ENCODE measurements at places on chromosomes 6 and 20. TPM values are rescaled to one million over a fixed set of nuclear protein-coding genes. Genes with fewer than 3 reads are reported as not detected.

- DNase-seq: no peak
These were observed 1.9 kb downstream of the NOL7 start for GRCh38 chr6:13617066-13617465.

PPP1R14C gene
- not detected for total RNA-seq

THBS2 gene
- total RNA-seq: not detected

DNA sequence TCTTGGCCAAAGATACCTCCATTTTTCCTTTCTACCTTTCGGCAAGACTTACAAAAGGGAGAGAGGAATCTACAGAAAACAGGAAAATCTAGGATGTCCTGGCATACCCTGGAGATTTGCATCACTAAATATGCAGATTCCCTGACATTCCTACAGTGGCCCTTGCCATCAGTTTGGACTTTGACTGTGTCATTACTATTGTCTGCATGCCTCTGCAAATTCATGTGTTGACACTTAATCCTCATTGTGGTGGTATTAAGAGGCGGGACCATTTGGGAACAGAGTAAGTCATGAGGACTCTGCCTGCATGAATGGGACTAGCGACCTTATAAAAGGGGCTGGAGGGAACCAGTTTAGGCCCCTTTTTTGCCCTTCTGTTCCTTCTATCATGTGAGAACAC is 50.5 kb upstream of the DTNBP1 start:
- no peak for DNase-seq

POM121L2 gene
- not detected for total RNA-seq

GRCh38 chr20:13756551-13756950 is 28.2 kb downstream of the ESF1 start:
- DNase-seq: no peak

GRCh38 chr6:82246370-82246769 is 1.2 kb downstream of the IBTK start:
- no peak for DNase-seq

GRCh38 chr6:1825277-1825676 is 215.6 kb downstream of the FOXC1 start:
- no peak for DNase-seq

DNA sequence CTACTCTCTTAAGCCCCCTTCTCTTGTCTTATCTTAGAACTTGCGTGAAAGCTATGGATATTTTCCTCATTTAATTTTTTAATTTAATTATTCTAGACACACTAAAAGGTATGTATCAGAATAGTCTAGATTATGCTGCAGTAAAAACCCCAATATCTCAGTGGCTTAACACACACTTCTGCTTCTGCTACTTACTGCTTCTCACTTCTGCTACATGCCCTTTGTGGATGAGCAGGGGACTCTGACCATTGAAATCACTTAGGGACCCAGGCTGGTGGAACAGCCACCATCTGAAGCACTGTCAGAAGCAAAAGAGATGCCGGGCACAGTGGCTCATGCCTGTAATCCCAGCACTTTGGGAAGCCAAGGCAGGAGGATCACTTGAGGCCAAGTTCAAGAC is 27.2 kb upstream of the SCUBE3 start:
- DNase-seq: no peak

GRCh38 chr20:24630486-24631172 is 161.2 kb downstream of the SYNDIG1 start:
- DNase-seq: no peak

- peak; percentile 55 for DNase-seq
These were observed 518.6 kb downstream of the BMP2 start for GRCh38 chr20:7285918-7286556.

DYNLT2 gene
- 3.1 TPM for total RNA-seq

DNA sequence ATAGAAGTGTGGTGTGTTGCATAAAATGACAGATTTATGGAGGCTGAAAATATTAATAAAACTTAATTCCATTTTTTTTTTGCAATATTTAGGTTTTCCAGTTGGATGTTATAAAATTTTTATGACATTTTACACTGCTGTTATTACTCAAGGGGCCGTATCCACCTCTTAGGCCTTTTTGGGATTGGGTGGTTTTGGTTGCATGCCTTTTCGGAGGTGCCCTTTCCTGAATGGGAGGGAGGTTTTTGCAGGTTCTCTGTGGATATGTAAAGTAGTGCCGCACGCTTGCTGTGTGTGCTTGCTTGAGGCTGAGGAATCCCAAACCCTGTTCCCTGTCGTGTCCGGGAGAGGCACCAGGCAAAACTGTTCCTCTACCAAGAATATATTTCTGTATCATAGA is 6.8 kb downstream of the ARID1B start:
- no peak for DNase-seq

GRCh38 chr6:83193747-83194566 is 800 bp downstream of the RWDD2A start:
- DNase-seq: peak; percentile 25

GRCh38 chr6:130825772-130826441 is 1.3 kb upstream of the SMLR1 start:
- DNase-seq: no peak

GRCh38 chr6:72245565-72245964 is 359.2 kb downstream of the RIMS1 start:
- no peak for DNase-seq

MATN4 gene
- total RNA-seq: 1.0 TPM

DNA sequence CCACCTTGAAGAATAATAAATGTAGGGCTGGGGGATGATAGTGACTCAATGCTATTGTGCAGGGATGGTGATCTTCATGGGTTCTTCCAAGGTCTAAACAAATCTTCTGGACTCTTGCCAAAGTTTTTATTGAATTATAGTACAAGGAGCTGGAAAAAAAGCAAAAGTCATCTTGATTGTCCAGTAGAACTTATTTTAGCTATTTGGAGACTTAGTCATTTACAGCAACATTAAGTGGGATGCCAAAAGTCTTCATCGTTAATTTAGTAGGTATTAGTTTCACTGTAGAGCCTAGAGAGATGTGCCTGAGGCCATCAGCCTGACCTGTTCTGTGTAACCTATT is 212.9 kb upstream of the TBX18 start:
- DNase-seq: no peak

RFX6 gene
- total RNA-seq: not detected

DNA sequence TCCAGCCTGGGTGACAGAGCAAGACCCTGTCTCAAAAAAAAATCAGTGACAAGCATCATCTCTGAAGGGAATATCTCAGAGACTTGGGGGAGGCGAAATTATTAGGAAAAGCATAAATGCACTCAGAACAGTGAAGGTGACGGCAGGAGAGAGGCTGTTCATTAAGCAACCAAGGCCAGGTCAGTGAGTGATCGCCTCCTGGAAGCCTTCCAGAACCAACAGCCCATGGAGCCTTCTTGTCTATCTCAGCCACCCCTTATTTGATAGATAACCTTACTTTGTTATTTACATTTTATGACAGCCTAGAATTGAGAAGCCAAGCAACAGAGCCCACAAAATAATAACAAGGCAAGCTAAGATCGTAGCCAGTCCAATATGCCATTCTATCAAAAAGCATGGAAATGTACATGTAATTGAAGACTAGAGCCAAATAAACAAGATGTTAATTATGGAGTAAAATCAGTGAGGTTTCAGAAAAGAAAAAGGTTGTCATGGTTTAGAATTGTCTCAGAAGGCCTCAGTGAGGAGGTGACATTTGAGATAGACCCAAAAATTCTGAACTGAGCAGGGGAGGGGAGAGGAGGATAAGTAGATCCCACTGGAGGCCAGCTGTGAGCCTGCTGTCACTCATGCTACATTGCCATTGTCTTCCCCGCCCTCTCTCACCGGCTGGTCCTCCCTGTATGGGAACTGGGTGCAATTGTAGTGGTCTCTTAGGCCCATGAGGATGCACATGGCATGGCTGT is 17.8 kb downstream of the BNIP5 start:
- no peak for DNase-seq

DNA sequence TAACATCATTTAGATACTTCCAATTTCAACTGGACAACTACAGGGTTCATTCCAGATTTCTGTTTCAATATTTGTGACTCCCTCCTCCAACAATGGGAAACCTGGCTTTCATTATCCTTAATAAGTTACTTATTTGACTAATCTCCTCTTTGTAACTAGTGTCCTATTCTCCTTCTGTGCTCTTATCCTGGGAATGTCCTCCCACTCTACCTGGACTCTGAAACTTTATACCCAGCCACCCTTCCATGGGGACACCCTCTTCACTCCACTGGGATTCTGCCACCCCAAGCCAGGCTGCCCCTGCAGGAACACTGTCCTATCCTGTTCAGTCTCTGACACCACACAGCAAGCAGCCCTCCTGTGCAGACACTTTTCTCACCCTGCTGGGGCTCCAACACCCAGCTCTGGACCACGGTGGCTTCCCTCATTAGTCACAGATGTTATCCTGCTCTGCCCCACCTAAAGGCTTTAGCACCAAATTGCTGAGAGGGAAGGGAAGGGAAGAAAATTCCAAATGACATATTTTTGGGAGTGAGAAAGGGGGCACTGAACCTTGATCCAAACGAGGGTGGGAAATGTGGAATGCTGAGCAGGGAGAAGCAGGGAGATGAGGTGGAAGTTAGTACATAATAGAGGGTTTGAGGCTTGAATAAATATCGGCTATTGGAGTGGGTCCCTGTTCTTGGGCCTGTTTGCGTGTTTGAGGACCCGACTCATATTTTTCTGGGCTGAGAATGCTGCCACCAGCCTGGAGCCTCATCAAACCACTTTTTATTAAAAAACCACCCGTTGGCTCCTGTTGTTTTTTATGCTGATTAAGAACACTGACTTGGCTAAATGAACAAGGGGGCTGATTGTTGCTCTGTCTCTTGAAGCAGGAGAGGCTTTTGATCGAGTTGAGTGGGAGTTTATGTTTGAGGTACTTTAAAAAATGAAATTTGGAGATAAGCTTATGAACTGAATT is 54.0 kb upstream of the AKIRIN2 start:
- no peak for DNase-seq

DNA sequence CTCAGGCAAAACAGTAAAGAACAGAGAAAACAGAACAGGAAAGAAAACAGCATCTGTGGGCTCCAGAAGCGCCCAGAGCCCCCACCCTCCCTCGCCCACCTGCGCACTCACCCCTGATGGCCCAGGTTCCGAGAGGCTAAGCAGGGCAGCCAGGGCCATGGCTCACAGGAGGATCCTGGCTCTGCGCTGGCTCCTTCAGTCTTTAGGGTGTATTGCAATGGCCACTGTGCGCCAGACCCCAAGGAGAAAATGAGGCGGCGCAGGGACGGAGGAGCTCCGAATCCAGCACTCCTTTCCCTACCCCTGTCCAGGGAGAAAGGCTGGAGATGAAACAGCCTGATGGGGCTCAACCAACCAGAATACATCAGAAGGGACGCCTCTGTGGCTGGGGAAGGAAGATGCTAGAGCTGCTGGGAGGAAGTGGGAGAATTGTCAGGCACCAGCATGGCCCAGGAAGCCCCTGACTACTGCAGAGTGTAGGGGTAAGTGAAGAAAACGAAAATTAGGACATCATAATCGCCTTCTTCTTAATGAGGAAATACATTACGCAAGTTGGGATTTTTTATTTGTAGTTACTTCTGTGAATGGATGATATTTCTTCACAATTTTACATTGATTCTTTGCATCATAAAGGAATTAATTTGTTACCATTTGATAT is 49.0 kb downstream of the COL11A2 start:
- DNase-seq: no peak

FAM209B gene
- 0.95 TPM for total RNA-seq

SLC22A23 gene
- total RNA-seq: 1.3 TPM

BTBD3 gene
- total RNA-seq: 7.2 TPM

SLC17A1 gene
- not detected for total RNA-seq

DNA sequence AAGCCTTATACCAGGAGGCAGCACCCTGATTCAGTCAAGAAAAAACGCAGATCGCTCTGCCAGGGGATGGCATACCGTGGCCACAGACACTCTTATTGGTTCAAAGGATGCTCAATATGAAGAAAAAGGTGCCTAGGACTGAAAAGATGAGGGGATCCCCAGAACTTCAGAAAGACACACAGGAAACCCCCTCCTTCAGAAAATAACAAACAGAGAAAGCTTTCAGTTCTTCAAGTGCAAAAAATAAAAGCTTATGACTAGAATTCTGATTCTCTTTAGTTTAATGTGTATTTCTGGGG is 17.7 kb upstream of the MYB start:
- DNase-seq: peak; percentile 89

DNA sequence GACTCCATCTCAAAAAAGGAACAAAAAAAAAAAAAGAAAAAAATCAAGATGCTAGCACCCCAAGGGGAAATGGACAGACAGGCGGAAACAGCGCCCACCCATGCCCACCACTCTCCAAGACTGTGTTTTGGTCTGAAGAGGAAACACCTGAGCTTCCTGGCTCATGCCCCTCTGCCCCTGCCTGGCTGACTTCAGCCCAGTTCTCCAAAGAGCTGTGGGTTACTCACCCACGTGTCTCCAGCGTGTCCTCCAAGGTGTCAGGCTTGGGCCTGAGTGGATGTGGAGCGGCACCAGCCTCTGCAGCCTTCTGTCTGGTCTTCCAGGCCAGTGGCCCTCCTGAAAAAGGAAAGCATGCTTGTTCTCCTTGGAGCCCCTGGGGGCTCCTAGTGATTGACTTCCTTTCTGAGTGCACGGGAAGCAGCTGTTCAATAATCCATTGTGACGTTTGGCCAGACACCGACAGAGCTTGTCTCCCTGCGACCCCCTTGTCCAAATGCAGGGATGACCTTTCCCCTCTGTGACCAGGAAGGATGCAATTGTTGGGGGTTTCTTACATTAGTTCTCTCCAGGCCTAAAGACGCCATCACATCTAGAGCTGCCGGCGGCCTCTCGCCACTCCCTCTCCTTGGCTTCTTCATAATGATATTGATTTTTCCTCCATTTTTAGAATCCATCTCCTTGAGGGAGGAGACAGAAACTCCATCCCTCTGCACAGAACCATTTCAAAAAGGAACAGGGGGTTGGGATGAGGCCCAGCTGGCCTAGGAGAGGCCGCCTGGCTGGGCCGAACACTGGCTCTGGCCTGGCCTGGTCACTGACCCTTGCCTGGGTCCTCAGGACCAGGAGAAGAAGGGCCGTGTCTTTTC is 58.4 kb downstream of the ADNP start:
- no peak for DNase-seq

DNA sequence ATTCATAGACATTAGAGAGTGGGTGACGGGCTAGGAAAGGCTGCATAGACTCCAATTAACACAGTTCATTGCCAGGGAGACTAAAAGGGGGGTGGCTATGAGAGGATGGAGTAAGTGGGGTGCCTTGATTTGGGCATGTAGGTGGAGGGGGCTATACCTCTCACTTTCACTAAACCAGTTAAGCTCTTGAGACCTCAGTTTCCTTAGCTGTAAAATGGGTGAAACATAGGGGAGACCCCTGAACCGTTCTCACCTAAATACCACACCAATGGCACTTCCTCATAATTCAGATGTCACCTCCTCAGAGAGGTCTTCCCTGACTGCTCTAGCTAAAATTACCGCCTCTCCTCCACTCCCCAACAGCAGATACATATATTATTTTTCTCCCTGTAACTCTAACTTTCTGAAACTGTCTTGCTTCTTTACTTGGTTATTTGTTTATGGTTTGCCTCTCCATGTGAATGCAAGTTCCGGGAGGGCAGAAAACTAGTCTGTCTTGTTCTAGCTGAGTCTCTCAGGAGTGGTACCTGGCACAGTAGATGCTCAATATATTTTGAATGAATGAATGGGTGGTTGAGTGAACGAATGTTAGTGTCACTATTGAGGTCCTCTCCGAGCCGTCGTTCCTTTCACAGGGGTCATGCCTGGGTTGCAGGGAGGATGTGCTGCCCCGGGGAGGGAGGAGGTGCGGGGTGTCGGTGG is 615 bp upstream of the EYA2 start:
- DNase-seq: no peak

GRCh38 chr6:163344411-163344810 is 70.1 kb upstream of the QKI start:
- DNase-seq: no peak

GRCh38 chr20:12961725-12962124 is 47.0 kb upstream of the SPTLC3 start:
- DNase-seq: no peak
